H1 (cell line): ENCODE measurements at places on chromosomes 2 and 18.

DNA sequence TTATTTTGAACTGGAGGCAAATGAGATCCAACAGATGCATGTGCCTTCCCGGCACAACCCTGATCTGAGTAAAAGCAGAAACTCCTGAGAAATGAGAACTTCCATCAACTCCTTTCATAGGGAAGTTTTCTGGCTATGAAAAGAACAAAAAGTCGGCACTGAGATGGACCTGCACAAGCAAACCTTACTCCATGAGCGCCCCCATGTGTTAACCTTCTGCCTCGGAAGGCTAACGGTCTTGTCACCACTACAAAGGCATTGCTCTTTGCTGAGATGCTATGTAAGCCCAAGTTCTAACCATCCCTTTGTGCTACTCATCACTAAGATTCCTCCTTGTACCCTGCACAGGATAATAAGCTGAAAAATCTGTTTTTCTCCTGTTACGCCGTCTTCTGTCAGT lies 57.3 kb upstream of the SULT1C3 start:
- peak; percentile 83 for DNase-seq

GRCh38 chr2:225296951-225297350 lies 102.6 kb upstream of the NYAP2 start:
- no peak for DNase-seq

DNA sequence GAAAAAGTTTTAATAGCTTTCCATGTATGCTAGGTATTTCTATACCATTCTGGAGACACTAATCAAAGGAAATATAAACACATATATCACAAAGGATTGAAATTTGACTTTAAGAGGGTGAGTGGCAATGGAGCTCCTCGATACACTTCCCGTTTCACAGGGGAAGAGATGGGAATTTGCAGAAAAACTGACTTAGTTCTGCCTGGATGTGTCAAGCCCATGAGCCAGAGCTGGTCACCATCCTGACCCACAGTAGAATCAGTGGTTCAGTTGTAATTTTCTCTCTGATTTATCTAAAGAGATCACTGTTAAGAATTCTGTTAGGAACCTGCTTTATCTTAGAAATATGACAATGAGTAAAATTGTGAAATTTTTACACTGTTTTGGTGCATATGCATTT lies 34.2 kb downstream of the PLCL1 start:
- no peak for DNase-seq

GRCh38 chr2:240347373-240347940 lies 88.0 kb upstream of the GPC1 start:
- no peak for DNase-seq

GRCh38 chr18:10138719-10139118 lies 224.9 kb downstream of the VAPA start:
- no peak for DNase-seq
